ENCODE measurements at places on chromosomes 13 and 19.

DNA sequence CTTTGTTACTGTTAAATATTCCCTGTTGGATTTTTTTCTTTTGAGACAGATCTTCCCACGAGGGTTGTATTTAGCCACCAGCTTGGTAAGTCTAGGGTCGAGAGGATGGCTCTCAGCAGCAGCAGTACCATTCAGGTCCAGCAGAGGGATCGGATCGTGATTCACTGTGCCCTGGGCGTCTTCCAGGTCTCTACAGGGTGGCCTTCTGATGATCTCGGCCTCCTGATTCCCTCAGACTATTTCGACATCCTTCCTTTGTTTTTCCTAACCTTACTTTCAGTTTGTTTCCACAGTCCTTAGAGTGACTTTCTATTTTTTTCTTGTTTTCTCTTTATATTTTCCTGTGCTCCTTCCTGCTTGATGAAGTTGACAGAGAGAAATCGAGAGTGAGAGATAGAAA, 1436.9 kb downstream of the UQCRFS1 start:
- DNase-seq, result no peak

- no peak for DNase-seq
Measured at GRCh38 chr13:108368250-108368905, 98.9 kb downstream of the TNFSF13B start.

- no peak for DNase-seq
Measured at GRCh38 chr13:114279146-114279545, 2.3 kb upstream of the UPF3A start.

DNA sequence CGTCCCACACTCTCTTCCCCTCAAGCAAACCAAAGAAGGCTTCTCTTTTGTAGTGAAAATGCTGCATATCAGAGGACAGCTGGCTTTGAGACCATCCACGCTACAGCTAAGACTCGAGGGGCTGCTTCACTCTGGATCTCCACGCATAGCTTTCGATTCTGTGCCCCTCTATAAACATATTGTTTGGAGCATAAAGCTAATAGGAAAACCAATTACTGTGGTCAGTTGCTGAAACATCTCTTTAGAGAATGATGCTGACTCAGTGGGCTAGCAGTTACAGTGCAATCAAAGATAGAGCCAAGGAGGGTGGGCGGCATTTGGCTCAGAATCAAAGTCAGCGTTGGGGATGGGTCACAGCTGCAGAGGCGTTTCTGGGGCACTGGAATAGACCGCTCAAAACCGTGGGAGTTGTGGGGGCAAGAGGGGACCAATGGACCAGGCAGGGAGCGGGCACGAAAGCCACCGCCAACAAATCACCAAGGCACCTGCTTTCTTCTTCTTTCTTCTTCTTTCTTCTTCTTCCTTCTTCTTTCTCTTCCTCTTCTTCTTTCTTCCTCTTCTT, 76.7 kb downstream of the RASL11A start:
- no peak for DNase-seq

GRCh38 chr19:11377756-11378155, 3.3 kb downstream of the SWSAP1 start:
- no peak for DNase-seq

DNA sequence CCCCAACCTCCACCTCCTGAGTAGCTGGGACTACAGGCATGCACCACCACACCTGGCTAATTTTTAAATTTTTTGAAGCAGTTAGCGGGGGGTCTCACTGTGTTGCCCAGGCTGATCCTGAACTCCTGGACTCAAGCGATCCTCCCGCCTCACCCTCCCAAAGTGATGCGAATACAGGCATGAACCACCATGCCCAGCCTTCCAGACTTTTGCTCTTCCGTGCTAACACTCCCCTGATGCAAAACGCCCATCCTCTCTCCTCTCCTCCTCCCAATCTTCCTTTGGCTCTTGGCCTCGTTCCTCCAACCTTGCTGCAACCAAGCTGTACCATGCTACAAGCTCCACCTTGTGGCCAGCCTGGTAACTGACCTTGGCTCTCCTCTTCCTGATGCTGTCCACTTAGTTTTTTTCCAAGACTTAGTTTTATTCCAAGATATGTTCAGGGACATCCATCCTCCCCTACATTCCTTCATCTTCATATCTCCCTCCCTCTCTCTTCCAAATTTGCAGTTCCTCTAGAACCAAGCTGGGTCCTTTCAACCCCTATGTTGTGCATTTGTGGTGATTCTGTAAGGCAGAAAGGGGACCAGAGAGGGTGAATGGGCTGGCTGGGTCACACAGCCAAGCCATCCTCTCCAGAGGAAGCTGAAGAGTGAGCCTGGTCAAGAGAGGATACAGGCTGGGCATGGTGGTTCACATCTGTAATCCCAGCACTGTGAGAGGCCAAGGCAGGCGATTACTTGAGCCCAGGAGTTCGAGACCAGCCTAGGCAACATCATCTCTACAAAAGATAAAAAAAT, 32.8 kb downstream of the TINCR start:
- DNase-seq, result no peak

DNA sequence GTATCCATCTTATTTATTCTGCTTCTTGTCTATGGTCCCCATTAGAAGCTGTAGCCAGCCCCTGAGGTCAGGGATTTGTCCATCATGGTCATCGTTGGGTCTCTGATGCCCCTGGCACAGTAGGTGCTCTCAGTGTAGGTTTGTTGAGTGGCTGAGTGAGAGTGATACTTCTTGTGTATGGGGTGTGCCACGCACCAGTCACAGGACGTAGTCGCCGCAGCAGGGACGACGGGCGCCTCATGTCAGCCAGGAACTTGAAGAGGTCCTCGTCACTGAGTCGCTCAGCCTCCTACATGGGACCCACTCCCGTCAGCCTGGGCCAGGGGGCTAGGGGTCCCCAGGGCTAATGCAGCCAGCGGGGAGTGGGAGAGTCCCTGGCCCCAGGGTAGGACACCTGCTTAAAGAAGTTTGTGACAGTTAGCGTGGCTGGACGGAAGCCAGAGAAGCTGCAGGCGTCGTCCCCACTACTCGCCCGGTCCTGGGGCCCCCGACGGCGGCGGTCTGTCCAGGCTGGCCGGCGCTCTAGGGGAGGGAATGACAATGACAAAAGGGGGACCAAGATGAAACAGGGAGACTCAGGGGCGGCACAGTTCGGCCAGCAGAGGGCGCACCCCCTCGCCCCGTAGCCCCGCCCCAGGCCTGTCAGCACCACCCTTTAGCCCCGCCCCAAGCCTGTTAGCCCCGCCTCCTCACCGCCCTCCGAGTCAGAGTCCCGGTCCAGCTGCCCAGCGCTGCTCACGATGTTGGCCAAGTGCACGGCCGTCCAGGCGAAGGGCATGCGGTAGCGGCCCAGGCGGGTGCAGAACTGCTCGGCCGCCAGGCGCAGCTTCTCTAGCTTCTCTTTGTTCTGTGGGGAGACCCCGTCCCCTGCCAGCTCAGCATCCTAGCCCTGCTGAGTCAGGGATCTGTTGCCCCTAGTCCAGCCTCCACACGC, 3.7 kb downstream of the ANGPTL8 start:
- peak; percentile 26 for DNase-seq

DNA sequence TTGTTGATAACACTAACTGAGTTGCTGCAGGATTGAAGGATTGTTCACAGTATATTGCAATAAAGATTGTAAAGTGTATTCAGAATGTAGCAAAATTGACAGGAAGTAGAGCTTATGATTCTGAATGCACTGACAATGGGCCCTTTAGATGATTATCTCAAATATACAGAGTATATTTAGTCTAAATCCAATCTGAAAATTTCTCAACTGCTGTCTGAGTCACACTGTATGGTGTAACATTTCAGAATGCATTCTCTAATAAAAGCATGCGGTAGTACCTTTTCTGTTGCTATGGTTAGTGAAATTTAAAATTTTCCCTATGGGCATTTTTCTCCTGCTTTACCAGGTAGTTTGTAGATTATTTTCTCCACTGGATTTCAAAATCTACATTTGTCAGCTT, 365.2 kb downstream of the PCDH17 start:
- DNase-seq, result no peak
